ENCODE measurements at places on chromosomes 1 and 21. TPM values are rescaled to one million over a fixed set of nuclear protein-coding genes. Genes with fewer than 3 reads are reported as not detected.
A peak's percentile ranks its signal among the peaks of the same experiment; 100 is the strongest.

GPR3 gene
- total RNA-seq: not detected

GRCh38 chr1:13628711-13629110 lies 45.1 kb downstream of the PDPN start:
- no peak for DNase-seq
- no peaks in the 10 kb centered on the region for H3K4me1 ChIP-seq
- H3K36me3 ChIP-seq: no peaks in the 10 kb centered on the region
- no peak overlapping the region for H3K4me3 ChIP-seq
- no peaks in the 10 kb centered on the region for H3K27me3 ChIP-seq

DNA sequence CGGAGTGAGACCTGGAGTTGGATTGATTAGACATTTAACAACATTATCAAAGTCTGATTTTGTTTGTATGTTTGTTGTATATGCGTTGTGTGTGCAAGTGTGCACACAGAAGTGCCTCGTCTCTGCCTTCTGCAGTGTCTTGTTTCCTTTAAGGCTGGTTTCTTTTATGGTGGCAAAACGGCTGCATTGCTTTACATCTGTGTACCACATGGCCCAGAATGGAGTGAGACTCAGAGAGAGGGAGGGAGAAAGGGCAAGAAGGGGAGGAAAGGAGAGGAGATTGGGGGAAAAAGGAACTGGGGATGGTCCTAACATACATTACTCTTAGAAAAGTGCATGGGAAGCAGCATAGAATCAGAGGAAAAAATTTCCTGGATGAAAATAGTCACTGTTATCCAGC lies 99.7 kb upstream of the WLS start:
- no peak overlapping the region for H3K27ac ChIP-seq
- DNase-seq: no peak
- no peaks in the 10 kb centered on the region for H3K36me3 ChIP-seq

- no peaks in the 10 kb centered on the region for H3K27me3 ChIP-seq
- no peaks in the 10 kb centered on the region for H3K36me3 ChIP-seq
- peaks cover 9% of the 10 kb centered on the region for H3K4me1 ChIP-seq
- peak overlapping the region; percentile 1 for H3K27ac ChIP-seq
- no peak overlapping the region for H3K4me3 ChIP-seq
Observed at GRCh38 chr1:234841281-234841680, 231.3 kb upstream of the IRF2BP2 start.

DNA sequence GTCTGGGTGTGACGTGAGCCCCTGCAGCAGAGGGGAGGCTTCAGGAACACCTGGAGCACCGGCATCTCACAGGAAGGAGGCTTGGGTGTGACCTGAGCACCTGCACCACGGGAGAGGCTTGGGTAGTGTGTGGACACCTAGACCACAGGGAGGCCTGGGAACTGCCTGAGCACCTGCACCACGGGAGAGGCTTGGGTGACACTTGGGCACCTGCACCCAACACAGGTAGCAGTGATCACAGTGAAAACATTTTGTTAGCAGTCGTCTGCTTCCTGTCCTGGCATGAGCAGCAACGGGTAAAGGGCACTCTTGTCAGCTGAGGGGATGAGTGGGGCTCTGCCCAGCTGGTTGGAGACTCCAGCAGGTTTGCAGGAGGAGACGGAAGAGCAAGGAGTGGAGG lies 22.4 kb downstream of the LRRC3 start:
- H3K4me3 ChIP-seq: no peak overlapping the region
- H3K27ac ChIP-seq: no peak overlapping the region
- no peaks in the 10 kb centered on the region for H3K4me1 ChIP-seq
- DNase-seq: no peak
- H3K27me3 ChIP-seq: no peaks in the 10 kb centered on the region

TNFSF18 gene
- not detected for total RNA-seq
